ENCODE measurements at places on chromosomes 11 and 22. TPM values are rescaled to one million over a fixed set of nuclear protein-coding genes. Genes with fewer than 3 reads are reported as not detected.

DNA sequence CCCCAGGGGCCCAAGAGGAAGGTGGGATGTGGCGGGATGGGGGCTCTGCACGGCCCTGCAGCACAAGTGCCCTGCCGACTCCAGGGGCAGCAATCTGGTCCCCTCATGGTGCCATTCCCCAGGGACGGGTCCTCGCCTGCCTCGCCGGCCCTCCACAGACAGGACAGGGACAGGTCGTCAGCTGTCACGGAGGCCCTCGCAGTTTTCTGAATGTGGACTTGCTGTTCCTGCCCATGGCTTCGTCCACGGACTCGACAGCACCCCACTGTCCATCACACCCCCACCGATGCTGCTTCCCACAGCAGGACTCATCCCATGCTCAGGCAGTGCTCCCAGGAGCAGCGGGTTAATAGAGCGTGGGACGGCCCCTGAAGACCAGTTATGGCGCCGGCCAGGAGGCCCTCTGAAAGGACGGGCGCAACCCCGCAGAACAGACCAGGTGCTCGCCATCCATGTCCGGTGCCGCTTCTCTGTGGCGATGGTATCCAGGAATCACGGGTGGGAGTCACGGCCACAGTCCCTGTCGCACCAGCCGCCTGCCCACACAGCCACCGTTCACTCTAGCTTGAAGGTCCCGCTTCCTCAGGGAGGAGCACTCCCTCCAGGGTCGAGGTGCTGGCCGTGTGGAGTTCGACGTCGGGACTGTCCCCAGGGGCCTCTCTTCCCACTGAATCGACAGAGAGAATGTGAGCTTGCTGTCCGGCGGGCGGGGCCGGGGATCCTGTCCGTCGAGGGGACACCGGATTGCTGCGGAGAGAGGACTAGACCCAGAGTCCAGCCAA lies 18.5 kb upstream of the MUC2 start:
- H3K36me3 ChIP-seq, result no peaks in the 10 kb centered on the region
- no peak overlapping the region for H3K27ac ChIP-seq
- peak; percentile 10 for DNase-seq
- no peaks in the 10 kb centered on the region for H3K27me3 ChIP-seq
- H3K4me1 ChIP-seq, result no peaks in the 10 kb centered on the region

DNA sequence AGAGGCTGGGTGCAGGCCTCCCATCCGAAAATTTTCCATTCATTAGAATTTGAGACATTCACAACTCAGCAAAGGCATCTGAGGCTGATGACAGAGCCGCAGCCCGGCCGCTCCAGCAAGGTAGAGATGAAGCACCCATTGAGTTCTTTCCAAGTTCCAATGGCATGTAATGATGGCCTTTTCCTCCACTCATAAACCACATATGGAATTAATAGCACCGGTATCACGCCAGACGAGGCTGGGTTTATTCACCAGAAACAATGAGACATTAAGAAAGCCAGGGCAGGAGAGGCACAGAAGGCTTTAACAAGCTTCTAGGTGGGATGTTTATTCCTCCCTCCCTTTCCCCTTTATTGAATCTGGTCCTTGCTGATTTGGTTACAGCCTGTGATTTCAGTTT lies 534.4 kb downstream of the MN1 start:
- H3K4me1 ChIP-seq, result peaks cover 5% of the 10 kb centered on the region
- no peak for DNase-seq
- H3K27me3 ChIP-seq, result no peaks in the 10 kb centered on the region
- no peaks in the 10 kb centered on the region for H3K36me3 ChIP-seq
- H3K4me3 ChIP-seq, result no peak overlapping the region

DNA sequence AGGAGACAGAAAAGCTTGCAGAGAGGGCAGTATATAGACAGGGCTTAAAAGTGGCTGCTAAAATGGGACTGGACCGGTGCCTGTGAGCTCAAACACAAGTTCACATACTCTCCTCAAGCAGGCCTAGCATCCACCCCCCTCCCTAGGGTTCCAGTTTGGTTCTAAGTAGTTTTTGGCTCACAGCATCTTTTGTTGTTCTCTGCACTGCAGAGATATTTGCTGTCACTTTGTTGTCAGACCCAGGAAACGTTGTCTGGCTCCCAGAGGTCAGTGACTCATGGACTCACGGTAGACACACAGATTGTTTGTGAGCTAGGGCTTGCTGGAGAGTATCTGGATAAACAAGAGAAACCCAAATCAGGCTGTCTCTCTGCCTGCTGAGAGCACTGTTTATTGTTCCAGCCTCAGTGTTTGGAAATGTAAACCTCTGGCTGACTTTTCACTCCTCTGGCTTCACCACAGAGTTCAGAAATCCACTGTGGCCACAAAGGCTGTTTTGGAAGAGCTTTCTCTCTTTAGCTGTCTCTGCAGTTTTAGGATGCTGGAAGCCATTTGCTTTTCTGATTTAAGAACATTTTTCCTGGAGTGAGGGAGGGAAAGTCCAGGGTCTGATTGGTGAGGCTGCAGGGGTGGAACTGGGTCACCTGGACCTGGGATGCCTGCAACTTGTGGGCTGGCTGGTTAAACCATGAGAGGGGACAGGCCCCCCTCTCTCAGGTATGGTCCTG lies 303.7 kb upstream of the PLET1 start:
- no peaks in the 10 kb centered on the region for H3K27me3 ChIP-seq
- H3K4me3 ChIP-seq, result no peak overlapping the region
- peaks cover 12% of the 10 kb centered on the region for H3K4me1 ChIP-seq
- no peak for DNase-seq
- no peaks in the 10 kb centered on the region for H3K36me3 ChIP-seq

DNA sequence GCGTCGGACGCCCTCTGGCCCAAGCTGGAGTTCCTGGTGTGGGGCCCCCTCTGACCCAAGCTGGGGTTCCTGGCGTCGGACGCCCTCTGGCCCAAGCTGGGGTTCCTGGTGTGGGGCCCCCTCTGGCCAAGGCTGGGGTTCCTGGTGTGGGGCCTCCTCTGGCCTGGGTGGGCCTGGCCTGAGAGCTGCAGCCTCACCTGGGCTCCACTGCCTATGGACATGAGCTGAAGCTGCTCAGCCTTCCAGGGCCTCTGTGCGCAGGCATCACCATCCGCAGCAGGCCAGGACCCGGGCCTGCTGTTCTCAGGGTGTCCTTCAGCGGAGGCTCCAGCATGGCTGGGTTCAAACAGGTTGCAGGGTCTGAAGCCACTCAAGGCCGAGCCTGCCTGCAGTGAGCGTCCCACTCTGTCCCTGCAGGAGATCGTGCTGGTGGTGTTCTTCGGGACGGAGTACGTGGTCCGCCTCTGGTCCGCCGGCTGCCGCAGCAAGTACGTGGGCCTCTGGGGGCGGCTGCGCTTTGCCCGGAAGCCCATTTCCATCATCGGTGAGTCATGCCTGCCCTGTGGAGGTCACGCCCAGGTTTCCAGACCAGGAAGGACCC lies 125.5 kb downstream of the KCNQ1 start:
- H3K27ac ChIP-seq, result no peak overlapping the region
- H3K4me1 ChIP-seq, result no peaks in the 10 kb centered on the region
- H3K27me3 ChIP-seq, result no peaks in the 10 kb centered on the region
- no peak for DNase-seq

GRCh38 chr11:66924272-66924671 lies 33.9 kb downstream of the PC start:
- H3K27me3 ChIP-seq, result no peaks in the 10 kb centered on the region
- H3K27ac ChIP-seq, result no peak overlapping the region
- no peaks in the 10 kb centered on the region for H3K4me1 ChIP-seq
- H3K4me3 ChIP-seq, result no peak overlapping the region
- H3K36me3 ChIP-seq, result no peaks in the 10 kb centered on the region
- no peak for DNase-seq

GRCh38 chr11:76169473-76169896 lies 36.8 kb downstream of the WNT11 start:
- no peaks in the 10 kb centered on the region for H3K4me1 ChIP-seq
- no peaks in the 10 kb centered on the region for H3K27me3 ChIP-seq
- H3K27ac ChIP-seq, result no peak overlapping the region
- no peak for DNase-seq
- no peak overlapping the region for H3K4me3 ChIP-seq
- H3K36me3 ChIP-seq, result no peaks in the 10 kb centered on the region

DNA sequence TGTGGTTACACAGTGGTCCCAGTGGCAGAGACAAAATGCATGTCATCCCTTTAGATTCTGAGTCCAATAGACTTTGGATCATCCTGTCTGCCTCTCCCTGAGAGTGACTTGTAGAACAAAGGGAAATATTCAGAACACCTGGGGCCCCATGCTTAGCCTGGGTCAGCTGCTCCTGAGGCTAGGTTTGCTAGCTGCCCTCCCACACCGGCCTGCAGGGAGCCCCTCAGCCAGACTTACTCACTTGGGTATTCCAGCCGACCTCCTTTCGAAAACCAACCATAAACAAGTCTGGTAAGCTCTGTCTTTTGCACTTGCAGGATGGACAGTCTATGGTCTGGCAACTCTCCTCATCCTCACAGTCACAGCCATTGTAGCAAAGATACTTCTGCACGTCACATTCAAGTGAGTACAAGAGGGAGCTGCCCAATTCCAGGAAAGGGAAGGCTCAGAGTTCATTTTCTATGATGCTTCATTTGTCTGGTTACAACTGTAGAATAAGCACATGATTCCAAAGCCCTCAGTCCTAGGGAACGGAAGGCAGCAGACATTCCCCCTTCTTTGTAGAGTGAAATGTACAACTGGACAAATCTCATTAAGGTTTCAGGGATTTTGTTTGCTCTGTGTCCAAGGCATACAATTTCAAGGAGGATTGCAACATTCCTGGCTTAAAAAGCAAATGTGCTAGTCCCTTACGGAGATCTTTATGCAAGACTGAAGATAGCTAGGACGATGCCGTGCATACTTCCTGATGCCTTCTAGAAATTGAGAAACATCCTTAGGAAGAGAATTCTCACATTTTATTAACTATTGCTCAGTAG lies 65.5 kb upstream of the EMID1 start:
- no peak for DNase-seq
- H3K4me3 ChIP-seq, result no peak overlapping the region

Gene HORMAD2
- polyA plus RNA-seq, result not detected

- no peaks in the 10 kb centered on the region for H3K36me3 ChIP-seq
- no peak overlapping the region for H3K4me3 ChIP-seq
- H3K4me1 ChIP-seq, result peaks cover 22% of the 10 kb centered on the region
- no peak overlapping the region for H3K27ac ChIP-seq
- no peaks in the 10 kb centered on the region for H3K27me3 ChIP-seq
- no peak for DNase-seq
Observed at GRCh38 chr22:19111140-19111539, 11.1 kb downstream of the DGCR2 start.

DNA sequence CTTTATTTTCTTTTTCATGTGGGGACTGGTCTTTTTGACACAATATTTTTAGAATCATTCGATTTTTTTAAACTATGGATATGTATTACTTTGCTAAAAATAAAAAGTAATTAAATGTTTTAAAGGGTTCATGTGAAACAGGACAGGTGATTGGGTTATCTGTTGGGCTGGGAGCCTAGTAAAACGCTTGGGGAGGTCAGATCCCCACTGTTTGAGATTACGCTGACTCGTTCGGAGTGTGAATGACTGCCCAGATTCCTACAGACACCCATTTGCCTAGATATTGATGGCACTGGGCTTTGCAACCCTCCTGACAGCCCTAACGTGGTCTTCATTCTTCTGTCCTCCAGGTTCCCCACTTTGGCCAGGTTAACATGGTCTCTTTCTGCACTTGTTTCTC lies 62.9 kb upstream of the UBASH3B start:
- no peak overlapping the region for H3K27ac ChIP-seq
- H3K27me3 ChIP-seq, result no peaks in the 10 kb centered on the region
- H3K4me3 ChIP-seq, result no peak overlapping the region
- H3K4me1 ChIP-seq, result no peaks in the 10 kb centered on the region
- no peak for DNase-seq

Gene LRRC4C
- 0.31 TPM for polyA plus RNA-seq

- no peak for DNase-seq
- no peaks in the 10 kb centered on the region for H3K36me3 ChIP-seq
- H3K27ac ChIP-seq, result no peak overlapping the region
- no peaks in the 10 kb centered on the region for H3K27me3 ChIP-seq
- H3K4me1 ChIP-seq, result no peaks in the 10 kb centered on the region
- H3K4me3 ChIP-seq, result no peak overlapping the region
Observed at GRCh38 chr11:23453522-23453921, 593.2 kb upstream of the CCDC179 start.

GRCh38 chr11:11628651-11629050 lies 6.8 kb upstream of the GALNT18 start:
- H3K4me1 ChIP-seq, result no peaks in the 10 kb centered on the region
- no peaks in the 10 kb centered on the region for H3K27me3 ChIP-seq
- H3K36me3 ChIP-seq, result no peaks in the 10 kb centered on the region

- no peak overlapping the region for H3K4me3 ChIP-seq
- no peak for DNase-seq
- no peaks in the 10 kb centered on the region for H3K36me3 ChIP-seq
- no peaks in the 10 kb centered on the region for H3K27me3 ChIP-seq
Observed at GRCh38 chr11:12523180-12523924, 146.0 kb downstream of the PARVA start.

DNA sequence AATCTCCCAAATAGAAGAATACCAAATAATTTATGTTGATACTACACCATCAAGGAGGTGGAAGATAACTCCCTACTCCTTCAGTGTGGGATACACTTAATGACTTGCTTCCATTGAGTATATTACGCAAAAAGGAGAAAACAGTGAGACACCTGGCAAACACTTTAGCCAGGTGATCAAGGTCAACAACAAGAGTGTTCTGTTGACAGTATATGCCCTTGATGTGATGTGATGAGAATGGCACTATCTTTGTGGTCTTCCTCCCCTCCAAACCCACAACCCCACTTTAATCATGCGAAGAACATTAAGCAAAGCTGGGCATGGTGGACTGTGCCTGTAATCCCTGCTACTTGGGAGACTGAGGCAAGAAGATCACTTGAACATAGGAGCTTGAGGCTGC lies 26.0 kb downstream of the MAPK1 start:
- H3K27me3 ChIP-seq, result no peaks in the 10 kb centered on the region
- DNase-seq, result no peak
- H3K4me1 ChIP-seq, result peaks cover 12% of the 10 kb centered on the region
- no peaks in the 10 kb centered on the region for H3K36me3 ChIP-seq
- no peak overlapping the region for H3K27ac ChIP-seq

Gene EHF
- 0.06 TPM for polyA plus RNA-seq

DNA sequence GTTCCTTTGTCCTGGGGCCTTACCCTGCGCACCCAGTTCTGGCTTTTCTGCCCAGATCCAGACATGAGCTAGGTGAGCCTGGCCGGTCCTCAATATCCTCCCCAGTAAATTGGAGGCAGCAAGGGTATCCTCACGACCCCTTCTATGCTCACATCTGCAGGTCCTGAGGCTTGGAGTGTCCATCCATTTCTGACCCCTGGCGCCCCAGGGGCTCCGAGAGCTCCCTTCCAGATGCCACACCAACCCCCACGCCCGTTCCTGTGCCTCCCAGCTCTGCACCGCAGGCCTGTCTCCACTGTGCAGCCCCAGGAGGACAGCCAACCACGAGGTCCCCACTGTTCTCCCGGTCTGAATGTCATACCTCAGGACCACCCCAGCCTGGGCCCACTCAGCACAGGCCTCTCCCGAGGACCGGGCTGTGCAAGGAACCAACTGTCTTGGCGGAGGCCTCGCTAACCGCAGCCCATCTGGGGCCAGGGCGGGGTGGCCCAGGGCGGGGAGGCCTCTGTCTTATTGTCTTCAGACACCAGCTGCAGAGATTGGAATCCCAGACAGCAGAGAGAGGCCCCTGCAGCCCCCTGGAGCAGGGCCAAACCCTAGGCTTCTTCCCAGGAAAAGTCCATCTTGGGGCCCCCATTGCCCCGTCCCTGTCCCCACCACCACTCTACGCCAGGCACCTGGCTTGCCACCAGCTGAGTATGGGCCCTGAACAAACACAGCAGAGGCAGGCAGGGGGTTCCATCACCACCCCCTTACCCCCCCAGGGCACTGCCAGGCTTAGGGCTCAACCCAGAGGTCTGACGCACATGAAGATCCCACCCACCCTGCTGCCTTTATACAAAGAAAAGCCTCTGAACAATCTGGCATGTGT lies 39.3 kb downstream of the ALX4 start:
- H3K4me1 ChIP-seq, result no peaks in the 10 kb centered on the region
- H3K36me3 ChIP-seq, result no peaks in the 10 kb centered on the region
- H3K27ac ChIP-seq, result no peak overlapping the region
- no peak for DNase-seq

Gene MLC1
- 0.67 TPM for polyA plus RNA-seq
